ENCODE measurements at places on chromosomes 7 and 10.

- DNase-seq: no peak
These were observed 675.6 kb downstream of the REEP3 start for GRCh38 chr10:64196638-64197315.

- no peak for DNase-seq
These were observed 34.0 kb downstream of the MXI1 start for GRCh38 chr10:110241407-110241806.

- no peak for DNase-seq
These were observed 6.7 kb downstream of the PLAC9 start for GRCh38 chr10:80139265-80139664.

DNA sequence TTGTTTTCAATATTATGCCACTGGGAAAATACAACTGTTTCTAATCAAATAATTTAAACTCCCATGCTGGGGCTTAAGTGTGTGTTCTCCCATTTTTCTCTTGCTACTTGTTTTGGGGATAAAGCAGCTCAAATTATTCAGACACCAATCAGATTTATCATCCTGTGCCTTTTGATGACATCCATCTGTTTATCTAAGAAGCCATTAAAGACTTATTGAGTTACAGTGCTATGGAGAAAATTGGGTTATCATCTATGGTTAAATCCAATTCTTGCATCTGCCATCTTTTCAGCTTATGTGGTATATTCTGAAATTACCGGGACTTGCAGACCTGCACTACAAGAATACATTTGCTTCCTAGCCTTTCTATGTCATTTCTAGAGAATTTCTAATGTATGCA lies 401.2 kb downstream of the GFRA1 start:
- no peak for DNase-seq

DNA sequence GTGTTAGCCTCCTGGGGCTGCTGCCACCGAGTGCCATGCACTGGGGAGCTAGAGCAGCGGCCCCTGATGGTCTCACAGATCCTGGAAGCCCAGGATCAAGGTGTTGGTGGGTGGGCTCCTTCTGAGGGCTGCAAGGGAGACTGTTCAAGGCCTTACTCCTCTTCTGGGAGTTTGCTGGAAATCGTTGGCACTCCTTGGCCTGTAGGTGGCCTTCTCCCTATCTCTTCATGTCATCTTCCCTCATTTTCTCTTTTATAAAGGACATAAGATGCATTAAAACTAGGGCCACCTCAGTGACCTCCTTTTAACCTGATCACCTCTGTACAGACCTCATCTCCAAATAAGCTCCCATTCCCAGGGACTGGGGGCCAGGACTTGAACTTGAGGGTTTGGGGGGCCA lies 27.0 kb upstream of the ZNF862 start:
- DNase-seq: no peak

DNA sequence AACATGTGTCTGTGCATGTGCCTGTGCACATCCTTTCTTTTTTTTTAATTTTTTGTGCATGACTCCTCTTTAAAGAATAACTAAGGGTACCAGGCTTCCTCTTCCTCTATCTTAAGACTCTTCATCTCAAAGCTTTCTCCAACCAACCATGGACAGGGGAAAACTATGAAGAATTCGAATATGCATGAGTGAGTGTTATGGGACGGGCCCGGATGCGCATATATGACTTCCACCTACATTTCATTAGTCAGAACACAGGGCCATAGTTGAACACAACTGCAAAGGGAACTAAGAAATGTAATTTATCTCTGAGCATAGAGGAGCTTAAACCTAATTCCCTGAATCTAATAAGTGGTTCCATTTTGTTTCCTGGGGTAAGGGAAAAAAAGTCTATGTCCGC lies 270.3 kb upstream of the SORCS1 start:
- DNase-seq: no peak
